ENCODE measurements at places on chromosomes 1 and 21.
A peak's percentile ranks its signal among the peaks of the same experiment; 100 is the strongest.

- no peak for DNase-seq
Observed at GRCh38 chr21:36852864-36853263, 113.6 kb downstream of the HLCS start.

GRCh38 chr1:87760155-87760554, 431.5 kb downstream of the LMO4 start:
- DNase-seq = no peak

GRCh38 chr1:171653796-171654195, 1.3 kb upstream of the MYOC start:
- DNase-seq = no peak

DNA sequence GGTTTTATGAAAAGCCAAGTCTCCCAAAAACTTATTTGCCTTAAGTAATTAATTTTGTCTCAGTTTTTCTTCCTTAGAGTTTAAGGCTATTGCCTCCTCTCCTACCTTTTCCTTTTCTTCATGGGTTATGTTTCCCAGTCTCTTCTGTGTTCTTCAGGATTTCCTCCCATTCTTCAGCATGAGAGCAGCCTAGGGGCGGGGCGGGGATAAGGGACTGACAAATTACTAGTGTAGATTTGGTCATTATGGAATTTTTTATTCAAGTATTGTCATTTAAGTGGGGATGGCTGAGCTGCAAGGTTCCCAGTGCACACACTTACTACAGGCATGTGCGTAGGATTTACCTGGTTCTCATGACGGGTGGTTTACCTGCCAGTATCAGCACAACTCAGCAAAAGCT, 35.2 kb upstream of the PIGV start:
- DNase-seq = no peak

DNA sequence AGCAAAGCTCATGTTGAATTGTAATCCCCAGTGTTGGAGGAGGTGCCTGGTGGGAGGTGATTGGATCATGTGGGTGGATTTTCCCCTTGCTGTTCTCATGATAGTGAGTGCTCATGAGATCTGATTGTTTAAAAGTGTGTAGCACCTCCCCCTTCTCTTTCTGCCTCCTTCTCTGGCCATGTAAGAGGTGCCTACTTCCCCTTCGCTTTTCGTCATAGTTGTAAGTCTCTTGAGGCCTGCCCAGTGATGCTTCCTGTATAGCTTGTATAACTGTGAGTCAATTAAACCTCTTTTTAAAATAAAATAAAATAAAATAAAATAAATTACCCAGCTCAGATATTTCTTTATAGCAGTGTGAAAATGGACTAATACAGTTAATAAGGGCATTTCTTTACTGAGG, 1025.7 kb downstream of the PLA2G4A start:
- no peak for DNase-seq

DNA sequence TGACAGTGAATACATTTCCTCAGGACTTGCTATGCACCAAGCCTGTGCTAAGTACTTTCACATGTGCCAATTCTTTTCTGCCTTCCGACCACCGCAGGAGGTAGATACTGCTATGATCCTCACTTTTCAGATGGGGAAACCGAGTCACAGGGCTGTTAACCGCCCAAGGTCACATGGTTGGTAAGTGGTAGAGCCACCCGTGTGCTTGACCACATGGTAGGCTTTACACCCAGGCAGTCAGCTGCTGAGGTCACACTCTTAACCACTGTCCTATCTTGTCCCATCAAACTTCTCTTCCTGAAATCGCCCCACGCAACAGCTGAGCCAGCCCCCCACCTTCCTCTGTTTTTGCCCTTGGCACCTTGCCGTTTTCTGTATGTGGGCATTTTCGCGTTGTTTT, 31.0 kb upstream of the SDHB start:
- DNase-seq = no peak

DNA sequence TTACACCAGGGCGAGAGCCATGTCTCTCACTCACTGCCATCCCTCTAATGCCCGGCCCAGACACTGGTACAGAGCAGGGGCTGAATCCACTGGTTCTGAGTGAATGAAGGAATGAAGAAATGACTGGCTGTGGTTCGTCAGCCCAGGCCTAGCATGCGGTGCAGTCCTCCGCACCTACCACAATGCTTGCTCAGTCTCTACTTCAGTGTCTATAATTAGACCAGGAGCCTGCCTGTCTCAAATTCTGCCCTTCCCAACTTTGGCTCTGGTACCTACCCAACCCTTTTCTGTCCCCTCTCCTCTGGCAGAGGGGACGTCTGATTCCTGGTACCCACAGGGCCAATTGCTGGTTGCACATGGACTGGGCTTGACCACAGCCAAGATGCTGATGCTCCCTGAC, 118.2 kb upstream of the GRIK3 start:
- no peak for DNase-seq

DNA sequence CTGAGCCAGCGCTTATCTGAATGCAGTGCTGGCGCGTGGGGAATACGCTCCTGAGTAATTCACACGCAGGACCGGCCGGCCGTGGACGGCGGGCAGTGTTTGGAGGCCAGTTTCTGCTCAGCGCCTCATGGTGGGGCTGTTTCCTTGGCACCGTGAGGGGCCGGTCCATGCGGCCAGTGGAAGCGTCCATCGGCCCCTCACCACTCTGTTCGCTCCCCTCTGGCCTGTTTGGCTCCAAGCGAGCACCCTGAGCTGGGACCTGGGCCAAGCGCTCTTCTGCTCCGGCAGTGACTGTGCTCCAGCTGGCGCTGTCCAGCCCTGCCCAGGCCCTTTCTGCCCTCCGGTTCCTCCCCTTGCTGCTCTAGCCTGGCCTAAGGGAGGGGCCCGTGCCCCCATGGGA, 16.3 kb upstream of the PLCH2 start:
- no peak for DNase-seq

DNA sequence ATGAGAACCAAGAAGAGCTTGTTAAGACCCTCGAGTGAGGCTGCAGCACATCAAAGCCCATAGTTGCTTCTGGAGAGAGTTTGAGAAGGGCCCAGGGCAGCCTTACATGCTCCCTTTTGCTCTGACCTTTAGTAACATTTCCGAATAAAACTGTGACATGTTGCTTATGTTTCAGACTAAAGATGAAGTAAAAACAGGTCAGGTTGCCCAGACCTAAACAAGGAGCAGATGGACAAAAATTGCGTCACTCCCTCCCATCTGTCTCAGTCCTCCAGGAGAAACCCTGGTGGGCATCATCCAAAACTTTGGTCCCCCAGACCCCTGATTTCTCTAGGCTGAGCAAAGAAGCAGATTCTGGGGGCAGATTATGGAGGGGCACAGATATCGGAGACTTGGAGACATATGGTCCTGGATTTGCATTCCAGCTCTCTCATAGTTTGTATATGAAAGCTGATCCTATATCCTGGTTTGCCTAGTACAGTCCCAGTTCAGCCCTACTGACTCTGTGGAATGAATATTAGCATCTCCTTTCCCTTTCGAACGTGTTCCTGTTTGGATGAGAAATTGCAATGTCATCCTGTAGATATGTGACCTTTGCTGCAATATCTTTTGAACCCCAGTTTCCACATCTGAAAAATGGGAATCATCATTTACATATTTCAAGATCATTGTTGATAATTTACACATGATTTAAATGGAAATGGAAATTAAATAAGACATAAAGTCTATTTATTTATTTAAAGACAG, 304.9 kb upstream of the USP24 start:
- DNase-seq = peak; percentile 94

DNA sequence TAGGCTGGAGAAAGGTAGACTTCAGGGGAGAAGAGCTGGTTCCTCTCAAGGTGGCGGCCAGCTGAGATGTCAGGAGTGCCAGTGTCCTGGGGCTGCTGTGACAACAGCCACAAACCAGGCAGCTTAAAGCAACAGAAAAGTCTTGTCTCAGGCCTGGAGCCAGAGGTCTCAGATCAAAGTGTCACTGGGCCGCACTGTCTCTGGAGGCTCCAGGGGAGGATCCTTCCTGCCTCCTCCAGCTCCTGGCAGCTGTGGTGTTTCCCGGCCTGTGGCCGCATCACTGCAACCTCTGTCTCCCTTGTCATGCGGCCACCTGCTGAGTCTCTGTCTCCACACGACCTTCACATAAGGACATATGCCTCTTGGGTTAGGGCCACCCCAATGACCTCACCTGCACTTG, 24.4 kb upstream of the TSPEAR start:
- DNase-seq = no peak

- DNase-seq = no peak
Observed at GRCh38 chr1:184212649-184213314, 161.3 kb downstream of the TSEN15 start.

- no peak for DNase-seq
Observed at GRCh38 chr1:115539736-115540135, 102.0 kb upstream of the VANGL1 start.

- no peak for DNase-seq
Observed at GRCh38 chr1:75083223-75083622, 51.0 kb upstream of the LHX8 start.

DNA sequence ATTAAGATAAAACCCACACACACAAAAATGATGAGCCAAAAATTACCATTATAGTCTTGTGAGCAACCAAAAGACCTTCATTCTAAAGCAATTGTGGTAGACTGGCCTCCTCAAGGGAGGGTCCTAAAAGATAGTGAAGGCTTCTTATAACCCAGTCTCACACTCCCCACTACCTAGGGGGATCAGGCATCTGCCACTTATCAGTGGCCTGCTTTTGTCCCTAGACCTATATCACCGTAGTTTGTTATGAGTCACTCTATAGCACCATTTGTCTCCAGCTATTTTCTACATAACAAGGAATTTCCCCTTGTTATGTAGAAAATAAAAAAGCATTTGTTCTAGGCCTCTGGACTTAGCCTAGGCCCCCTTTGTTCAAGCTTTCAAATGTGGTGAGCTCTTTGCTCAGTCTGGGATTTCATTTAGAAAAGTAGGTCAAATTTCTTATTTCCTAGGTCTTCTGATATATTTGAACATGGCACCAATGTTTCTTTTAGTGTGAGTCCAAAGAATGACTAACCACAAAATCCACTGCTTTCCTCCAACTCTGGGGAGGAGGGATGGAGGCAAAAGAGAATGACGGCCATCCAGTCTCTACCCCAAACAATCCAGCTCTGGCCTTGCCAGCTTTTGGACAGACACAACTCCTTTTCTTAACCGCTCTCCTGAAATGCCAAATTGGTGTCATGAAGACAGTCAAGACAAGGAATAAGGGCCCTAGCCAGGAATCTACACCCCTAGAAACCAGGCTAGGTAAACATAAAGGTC, 8.9 kb downstream of the ADAR start:
- DNase-seq = no peak

DNA sequence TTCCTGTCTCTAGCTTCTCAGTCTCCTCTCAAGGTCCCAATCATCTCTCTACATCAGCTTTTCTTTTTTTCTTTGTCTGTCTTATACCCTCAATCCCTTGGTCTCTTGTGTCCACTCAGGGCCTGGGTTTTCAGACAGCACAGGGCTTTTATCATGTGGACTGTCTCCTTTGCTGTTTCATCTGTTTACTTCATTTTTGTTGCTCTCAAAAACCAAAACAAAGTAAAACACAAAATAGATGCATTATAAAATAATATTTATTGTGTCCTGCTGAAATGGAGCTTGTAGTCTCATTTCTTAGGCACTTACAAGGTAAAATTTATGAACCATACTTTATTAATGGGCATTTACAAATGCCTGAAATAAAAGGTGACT, 17.8 kb upstream of the SLAMF6 start:
- DNase-seq = no peak

DNA sequence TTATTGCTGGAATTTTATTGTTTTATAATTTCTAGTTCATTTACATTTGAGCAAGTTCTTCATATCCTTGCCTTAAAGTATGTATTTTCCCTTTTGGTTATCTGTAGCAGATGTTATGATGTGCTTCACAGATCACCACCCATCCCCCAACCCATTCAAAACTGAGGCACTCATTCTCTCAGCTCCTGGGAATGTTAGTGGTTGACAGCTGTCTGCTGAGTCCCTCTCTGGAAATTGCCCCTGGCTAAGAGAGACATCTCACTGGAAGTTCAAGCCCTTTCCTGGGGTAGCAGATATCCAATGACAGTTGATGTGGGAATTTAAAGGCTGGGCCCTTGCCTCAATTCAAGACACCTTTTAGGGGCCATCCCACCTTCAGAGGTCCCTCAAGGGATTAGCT, 4.3 kb upstream of the DPYD start:
- DNase-seq = peak; percentile 58

DNA sequence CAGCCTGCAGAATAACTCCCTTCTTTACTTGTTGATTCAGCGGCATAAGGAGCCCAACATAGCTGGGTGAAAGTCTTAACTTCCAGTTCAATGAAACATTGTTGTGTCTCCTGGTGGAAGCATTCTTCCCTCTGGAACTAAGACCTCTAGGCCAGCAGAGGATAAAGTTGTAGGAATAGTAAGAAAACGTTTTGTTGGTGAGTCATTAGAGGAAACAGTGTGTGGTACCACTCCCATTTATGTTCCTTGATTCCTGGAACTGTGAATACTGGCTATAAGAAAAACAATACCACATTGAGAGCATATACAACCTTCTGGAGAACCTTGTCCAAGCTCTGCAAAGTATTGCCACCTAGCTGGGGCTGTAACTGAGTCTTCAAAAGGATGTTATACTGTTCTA, 737.4 kb upstream of the ZP4 start:
- no peak for DNase-seq

- DNase-seq = no peak
Observed at GRCh38 chr1:81446000-81446669, 354.6 kb upstream of the ADGRL2 start.

DNA sequence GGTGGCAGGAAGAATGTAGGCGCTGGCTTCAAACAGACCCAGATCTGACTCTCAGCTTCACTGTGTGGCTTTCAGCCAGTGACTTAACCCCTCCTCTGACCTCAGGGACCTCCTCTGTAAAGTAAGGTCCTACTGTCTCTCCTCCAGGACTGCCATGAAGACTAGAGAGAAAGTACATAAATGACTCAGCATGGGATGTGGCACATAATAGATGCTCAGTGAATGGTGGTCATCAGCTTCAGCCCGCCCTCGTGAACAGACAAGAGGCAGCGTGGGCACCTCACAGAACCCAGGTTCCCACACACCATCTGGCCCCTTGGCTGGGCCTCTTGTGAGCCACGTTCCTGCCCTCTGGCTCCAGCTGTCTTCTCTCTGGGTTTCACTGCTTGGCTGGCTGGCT, 126.0 kb downstream of the SYF2 start:
- no peak for DNase-seq

- DNase-seq = no peak
Observed at GRCh38 chr1:118304722-118305359, 119.8 kb upstream of the SPAG17 start.

DNA sequence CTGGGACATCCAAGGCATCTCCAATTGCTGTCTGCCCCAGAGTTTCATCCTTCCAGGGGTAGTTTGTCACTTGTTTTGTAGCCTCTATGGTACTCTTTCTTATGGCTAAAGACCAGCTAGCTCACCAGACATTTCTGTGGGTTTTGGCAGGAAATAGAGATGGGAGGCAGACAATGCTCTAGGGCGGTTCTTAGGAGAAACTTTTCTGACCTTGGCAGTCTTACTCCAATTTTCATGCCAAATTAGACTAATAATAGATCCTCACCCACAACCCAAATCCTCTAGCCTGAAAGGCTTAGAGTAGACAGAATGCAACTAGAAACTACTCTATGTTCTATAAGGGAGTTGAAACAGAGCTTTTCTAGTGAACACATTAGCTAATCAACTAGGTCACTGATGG, 69.8 kb downstream of the LRIG2 start:
- DNase-seq = no peak

- no peak for DNase-seq
Observed at GRCh38 chr1:171654201-171654941, 1.9 kb upstream of the MYOC start.
